HEK293T (cell line): ENCODE measurements at places on chromosomes 3 and 15.

DNA sequence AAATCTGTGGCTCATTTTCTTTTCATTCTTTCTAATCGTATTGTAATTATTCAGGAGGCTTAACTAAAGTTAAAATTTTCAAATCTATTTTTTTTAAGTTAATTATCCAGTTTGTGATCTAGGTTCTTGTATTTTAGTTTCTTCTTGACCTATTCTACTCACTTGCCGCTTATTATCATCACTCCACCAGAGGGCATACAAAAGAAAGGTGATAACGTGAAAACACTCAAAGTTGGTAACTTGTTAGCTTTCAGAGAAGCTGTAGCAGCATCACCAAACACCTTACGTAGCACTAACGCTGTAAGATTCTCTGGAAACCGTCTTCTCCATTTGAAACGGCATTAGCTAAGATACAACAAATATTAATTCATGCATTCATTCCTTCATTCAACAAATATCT is 4.8 kb downstream of the GNB4 start:
- DNase-seq, result no peak

- DNase-seq, result no peak
These were observed 29.3 kb downstream of the NFKBIZ start for GRCh38 chr3:101878589-101878988.

- DNase-seq, result no peak
These were observed 14.8 kb downstream of the KLHL6 start for GRCh38 chr3:183540501-183541234.

GRCh38 chr15:101045236-101045646 is 126.1 kb downstream of the LRRK1 start:
- DNase-seq, result no peak

DNA sequence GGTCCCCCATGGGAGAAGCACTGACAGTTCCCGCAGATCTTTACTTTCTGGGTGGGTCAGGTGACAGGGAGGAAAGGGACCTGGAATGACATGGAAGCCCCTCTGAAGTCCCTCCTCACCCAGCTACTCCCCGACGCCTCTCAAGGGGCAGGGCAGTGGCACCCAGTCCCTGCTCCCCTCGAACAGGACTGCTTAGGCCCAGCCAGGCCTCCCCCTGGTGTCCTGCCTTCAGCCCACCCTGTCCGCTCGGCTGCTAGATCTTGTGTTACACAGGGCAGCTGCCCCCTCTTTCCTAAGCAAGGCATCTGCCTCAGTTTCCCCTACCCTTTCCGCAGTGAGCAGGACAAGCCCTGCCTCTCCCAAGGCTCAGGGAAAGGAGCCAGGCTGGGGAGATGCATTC is 226.5 kb downstream of the XXYLT1 start:
- DNase-seq, result no peak

DNA sequence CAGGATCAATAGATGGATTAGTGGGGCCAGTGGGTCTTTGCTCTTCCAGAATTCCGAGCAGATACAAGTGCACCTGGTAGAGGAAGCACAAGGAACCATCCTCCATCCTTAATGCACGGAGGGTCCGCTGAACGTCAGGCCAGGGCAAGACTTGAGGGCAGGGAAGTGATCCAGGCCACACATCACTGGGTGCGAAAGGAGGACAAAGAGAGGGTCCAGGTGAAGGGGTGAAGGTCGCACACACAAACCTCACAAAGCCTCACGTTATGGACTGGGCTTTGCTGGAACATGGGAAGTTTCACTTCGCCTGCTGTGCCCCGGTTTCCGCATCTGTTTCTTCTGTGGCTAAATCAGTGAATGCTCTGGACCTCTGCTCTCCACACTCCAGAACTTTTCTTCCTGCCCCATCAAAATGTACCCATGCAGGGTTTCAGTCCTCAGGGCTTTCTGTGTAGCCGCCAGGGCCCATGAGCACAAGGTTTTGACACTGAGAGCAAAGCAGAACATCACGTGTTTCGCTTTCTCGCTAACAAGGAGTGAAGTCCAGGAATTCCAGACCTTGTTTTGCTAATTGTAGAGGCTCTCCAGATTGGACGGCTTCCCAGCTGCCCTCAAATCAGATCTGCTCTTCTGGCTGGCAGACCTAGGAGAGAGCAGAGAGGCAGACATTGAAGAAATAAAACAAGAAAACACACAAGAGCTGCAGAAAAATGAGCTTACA is 56.3 kb downstream of the KLF15 start:
- DNase-seq, result no peak

GRCh38 chr15:85609492-85609891 is 185.2 kb downstream of the KLHL25 start:
- DNase-seq, result no peak

DNA sequence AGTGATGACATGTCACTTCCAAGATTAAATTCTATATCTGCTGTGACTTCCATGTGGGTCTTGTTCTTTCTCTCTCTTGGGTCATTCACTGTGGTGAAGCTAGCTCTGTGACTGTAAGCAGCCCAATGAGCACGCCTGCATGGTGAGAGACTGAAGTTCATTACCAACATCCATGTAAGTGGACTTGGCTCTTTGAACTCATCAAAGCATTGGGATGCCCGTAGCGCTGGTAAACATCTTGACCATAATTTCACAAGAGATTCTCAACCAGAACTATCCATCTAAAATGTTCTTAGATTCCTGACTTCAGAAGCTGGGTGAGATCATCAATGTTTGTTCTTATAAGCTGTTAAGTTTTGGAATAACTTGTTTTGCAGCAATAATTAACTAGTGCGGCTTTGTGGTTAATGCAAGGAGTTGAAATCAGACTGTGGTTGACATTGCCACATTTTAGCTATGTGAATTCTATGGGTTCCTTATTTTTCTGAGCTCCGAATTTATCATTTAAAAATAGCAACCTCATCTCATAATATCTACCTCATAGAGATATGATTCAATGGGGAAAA is 31.6 kb upstream of the LRRC3B start:
- no peak for DNase-seq

DNA sequence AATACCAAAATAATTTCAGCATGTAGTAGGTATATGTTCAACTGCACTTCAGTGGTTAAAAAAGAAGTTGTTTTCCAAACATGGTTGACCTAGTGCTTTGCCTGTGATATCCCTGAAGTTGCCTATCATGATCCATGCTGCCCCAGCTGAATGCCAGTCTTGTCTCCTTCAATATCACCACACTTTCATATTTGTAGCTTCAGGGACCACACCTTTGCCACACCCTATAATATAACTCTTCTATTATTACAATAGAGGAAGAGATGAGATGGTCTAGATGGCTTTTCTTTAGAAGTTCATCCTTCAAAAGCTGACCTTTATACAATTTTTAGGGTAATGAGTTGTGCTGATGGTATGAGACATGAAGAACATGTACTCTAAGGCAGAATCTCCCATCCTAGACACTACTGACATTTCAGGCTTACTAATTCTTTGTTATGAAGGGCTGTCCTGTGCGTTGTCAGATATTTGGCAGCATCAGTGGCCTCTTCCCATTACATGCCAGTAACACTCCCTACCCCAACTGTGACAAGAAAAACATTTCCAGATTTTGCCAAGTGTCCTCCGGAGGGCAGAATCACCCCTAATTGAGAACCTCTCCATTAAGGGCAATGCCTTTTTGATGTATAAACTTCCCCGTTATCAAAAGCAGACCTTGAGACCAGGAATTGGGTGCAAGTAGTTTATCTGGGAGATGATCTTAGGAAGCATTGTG is 76.2 kb upstream of the PLCL2 start:
- no peak for DNase-seq

GRCh38 chr3:169813757-169814517 is 1.2 kb upstream of the LRRC34 start:
- no peak for DNase-seq

DNA sequence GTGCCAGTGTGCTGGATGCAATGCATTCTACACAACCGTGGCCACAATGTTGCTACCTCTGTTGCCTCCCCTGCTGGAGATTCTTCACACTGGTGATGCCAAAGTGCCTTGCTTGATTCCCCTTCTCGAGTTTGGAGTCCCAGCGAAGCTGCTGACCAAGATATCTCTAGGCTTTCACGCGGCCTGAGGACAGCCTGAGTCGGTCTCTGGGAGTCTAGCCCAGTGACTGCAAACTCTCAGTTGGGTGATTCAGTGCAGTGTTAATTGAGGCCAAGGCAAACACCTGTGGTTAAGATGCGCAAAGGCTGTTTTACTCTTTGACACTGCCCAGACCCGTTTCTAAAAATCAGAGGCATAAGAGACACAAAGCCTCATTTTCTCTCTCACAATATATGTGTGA is 434.4 kb downstream of the NR2F2 start:
- no peak for DNase-seq

- no peak for DNase-seq
These were observed 82.3 kb downstream of the TNIK start for GRCh38 chr3:171377859-171378258.

DNA sequence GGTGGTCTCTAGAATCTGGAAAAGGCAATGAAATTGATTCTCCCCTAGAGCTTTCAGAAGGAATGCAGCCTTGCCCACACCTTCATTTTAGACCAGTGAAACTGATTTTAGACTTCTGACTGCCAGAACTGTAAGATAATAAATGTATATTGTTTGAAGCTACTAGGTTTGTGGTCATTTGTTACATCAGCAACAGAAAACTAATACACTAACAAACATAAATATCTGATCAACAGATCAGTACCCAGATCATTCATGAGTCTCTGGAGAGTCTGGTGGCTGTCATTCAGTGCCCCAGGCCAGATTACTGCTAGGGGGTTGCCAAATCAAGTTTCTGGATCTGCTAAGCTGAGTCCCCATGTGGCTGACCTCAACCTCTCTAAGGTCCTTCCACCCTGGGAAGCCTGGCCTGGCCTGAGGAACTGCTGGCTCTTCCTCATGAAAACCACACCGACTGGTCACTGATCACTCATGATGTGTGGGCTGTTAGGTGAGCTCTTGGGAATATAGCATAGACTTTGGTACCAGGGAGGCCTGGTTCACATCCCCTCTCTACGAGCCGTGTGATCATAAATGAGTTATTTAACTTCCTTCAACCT is 11.1 kb upstream of the LACTB start:
- no peak for DNase-seq

- no peak for DNase-seq
These were observed 54.6 kb upstream of the C3orf49 start for GRCh38 chr3:63764511-63764910.

DNA sequence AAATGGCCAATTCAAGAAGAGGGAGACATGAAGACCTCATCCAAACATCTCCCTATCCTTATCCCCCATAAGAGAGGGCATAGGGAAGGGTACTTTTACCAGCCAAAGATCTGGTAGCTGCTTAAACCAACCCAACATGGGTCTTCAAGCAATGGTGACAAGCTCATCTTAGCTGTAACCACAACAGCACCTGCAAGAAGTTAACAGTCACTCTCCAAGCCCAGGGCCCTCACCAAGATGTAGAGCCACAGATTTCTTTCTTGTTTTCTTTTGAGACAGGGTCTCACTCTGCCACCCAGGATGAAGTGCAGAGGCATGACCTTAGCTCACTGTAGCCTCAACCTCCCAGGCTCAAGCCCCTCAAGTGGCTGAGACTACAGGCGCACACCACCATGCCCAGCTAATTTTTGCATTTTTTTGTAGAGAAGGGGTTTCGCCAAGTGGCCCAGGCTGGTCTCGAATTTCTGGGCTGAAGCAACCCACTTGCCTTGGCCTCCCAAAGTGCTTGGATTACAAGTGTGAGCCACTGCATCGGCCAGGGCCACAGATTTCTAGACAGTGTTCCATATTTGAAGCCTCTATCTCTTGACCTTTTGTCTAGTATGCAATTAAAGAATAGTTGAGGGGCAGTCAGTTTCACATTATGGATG is 57.1 kb downstream of the DHX30 start:
- DNase-seq, result no peak

DNA sequence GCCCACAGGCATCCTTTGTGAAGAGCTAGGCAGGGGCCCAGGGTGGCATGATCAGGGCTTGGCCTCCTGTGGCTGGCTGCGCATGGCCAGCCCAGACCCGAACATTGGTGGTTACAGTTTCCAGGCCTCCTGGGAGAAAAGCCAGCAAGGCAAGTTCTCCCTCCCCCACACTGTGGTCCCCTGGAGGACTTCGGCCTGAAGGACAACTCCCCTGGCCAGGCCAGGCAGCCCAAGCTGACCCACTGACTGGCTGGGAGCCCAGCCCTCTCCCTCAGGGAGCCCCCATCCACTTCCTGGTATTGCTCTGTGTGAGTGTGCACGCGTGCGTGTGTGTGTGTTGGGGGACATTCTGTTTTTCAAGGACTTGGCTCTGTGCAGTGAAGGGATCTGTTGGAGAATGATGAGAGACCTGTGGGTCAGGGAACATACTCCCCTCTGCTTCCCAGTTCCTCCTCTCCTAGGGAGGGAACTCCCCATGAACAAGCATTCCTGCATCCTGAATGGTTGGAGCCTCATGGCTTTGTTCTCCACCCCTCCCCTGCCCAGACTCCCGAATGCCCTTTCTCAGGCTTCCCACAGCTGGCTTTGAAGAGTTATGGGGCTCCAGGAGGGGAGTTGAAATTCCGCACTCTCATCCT is 29.5 kb downstream of the CORO2B start:
- no peak for DNase-seq

GRCh38 chr15:77856705-77857346 is 220.7 kb downstream of the TBC1D2B start:
- DNase-seq, result no peak

- no peak for DNase-seq
These were observed 21.1 kb downstream of the IL1RAP start for GRCh38 chr3:190534986-190535385.

DNA sequence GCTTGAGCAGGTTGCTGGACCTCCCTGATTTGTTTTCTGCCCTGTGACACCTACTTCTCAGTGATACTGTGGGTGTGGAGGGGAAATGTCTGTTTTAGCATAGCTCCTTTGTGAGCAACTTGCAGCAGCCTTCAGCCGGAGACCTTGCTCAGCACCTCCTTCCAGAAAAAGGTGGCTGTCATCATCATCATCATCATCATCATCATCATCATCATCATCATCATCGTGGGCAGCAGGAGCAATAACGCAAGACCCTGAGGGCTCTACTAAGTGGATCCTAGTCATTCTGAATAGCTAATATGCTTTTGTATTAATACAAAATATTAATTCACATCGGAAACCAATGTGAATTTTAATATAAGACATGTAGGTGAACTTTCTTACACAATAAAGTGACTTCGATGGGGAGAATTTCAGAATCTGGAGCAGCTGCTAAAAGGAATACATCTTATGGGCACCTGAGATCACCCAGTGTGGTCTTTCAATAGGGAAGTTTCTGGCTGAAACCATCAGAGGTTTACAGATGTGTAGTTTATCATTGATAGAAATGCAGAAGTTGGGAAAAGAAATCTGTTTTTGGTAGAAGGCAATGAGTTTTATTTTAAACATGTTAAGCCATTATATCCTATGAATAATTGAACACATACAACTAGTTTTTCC is 8.6 kb downstream of the GABRR3 start:
- no peak for DNase-seq

DNA sequence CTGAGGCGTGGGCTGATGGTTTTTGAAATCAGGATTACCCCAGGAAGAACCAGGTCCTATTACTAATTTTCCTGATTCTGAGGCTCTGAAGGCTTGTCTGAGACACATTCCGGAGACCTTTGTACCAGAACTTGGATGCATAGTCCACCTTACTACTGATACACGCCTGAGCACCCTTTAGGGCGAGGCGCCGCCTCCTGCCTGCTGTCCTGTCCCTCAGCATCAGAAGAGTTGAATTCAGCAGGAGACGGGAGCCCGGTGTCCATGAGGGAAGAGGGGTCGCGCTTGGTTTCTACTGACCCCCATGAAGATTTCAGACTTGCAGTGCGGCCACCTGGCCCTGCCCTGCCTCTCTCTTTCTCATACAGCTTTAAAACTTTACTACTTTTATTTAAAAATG is 49.9 kb downstream of the KLF13 start:
- no peak for DNase-seq

- DNase-seq, result no peak
These were observed 140.2 kb upstream of the SKOR1 start for GRCh38 chr15:67685008-67685599.
